Chondrocyte (in vitro differentiated cells): ENCODE measurements at places on chromosomes 3 and 15.
A peak's percentile ranks its signal among the peaks of the same experiment; 100 is the strongest.

DNA sequence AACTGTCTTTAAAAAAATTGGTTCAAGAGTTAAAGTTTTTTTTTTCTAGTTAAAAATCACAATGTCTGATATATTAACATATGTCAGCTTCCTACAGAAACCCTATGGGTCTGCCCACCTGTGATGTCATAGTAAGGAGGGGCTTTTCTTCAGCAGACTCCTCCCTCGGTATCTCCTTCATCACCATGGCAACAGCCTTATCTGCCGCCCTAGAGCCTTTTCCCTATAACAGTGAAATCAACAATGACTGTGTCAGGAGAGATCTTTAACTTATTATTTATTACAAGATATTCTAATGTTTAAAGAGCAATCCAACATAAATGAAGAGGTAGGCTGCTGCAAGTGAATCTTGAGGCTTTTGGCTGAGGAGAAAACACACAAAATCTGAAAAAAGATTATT is 138.7 kb downstream of the PEX5L start:
- no peaks in the 10 kb centered on the region for H3K4me1 ChIP-seq
- H3K36me3 ChIP-seq = no peaks in the 10 kb centered on the region
- H3K27me3 ChIP-seq = peaks cover 39% of the 10 kb centered on the region
- no peak overlapping the region for H3K27ac ChIP-seq
- no peak overlapping the region for H3K4me3 ChIP-seq

DNA sequence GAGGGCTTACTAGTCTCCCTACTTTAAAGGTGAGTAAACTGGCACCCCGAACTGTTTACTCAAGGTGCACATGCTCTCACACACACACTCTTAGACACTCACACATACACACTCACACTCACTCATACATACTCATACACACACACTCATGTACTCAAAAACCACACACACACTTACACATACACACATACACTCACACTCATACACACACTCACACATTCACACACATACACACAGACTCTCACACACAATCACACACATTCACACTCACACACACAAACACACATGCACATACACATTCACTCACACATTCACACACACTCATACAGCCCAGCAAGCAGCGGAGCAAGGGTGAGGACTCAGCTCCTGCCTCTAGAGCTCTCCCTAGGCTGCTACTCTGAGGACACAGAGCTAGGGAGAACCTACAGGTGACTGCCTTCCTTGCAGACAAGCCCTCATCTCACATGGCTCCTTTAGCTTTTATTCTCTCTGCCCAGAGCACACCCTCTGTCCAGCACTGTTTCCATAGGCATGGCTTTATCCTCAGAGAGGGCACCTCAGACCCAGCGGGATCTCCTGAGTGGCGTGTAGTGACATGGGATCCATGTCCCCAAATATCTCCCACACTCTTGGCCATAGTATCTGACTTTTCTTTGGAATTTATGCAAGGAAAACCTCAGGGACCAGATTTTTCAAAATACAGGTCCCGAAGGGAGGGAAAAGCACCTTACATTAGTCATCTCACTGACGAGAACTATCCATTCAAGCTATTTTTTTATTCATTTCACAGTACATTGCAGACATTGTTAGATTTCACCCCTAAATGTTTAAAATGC is 26.2 kb upstream of the ATG7 start:
- no peaks in the 10 kb centered on the region for H3K27me3 ChIP-seq
- H3K36me3 ChIP-seq = peaks cover 4% of the 10 kb centered on the region
- no peak overlapping the region for H3K4me3 ChIP-seq
- H3K27ac ChIP-seq = no peak overlapping the region
- no peak for DNase-seq
- H3K4me1 ChIP-seq = peaks cover 20% of the 10 kb centered on the region

DNA sequence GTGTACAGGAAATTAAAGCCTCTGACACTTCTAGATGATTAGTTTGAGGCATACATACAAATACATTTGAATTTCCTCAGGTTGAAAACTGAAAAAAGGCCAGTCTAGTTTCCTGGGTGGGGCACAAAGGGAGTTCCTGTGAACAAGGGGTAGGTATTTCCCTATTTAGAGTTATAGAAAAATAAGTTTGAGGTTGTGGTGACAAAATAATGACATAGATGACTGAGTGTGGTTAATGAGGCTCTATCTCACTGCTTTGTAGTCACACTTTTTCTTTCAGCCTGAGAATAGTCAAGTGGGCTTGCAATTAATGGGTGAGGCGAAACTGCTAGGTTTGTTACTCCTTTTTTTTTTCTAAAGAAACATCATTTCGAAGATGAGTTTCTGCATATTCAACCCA is 4.3 kb downstream of the SLCO3A1 start:
- H3K4me1 ChIP-seq = no peaks in the 10 kb centered on the region
- no peaks in the 10 kb centered on the region for H3K36me3 ChIP-seq
- H3K27ac ChIP-seq = no peak overlapping the region
- DNase-seq = no peak

DNA sequence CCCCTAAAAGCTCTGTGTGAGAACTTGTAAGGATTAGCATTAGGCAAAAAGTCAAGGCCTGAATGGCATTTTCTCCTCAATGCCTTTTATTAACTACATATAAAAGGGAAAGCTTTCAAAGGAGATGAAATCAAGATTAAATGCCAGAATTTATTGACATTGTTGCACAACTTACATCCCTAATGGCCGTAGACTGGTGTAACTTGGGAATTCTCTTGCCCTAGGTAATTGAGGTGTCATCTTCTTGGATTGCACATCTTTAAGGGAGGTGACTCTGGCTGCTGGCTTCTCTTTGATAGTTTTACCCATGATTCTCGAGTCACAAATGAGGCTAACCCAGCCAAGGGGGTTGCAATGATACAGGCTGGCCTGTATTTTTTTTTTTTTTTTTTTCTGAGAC is 249.1 kb downstream of the TBL1XR1 start:
- no peaks in the 10 kb centered on the region for H3K27me3 ChIP-seq
- DNase-seq = no peak
- no peak overlapping the region for H3K4me3 ChIP-seq
- no peak overlapping the region for H3K27ac ChIP-seq
- H3K36me3 ChIP-seq = no peaks in the 10 kb centered on the region

GRCh38 chr3:94336046-94336753 is 273.3 kb downstream of the NSUN3 start:
- peaks cover 13% of the 10 kb centered on the region for H3K27me3 ChIP-seq
- DNase-seq = no peak
- no peaks in the 10 kb centered on the region for H3K36me3 ChIP-seq
- no peak overlapping the region for H3K27ac ChIP-seq
- H3K4me3 ChIP-seq = no peak overlapping the region

DNA sequence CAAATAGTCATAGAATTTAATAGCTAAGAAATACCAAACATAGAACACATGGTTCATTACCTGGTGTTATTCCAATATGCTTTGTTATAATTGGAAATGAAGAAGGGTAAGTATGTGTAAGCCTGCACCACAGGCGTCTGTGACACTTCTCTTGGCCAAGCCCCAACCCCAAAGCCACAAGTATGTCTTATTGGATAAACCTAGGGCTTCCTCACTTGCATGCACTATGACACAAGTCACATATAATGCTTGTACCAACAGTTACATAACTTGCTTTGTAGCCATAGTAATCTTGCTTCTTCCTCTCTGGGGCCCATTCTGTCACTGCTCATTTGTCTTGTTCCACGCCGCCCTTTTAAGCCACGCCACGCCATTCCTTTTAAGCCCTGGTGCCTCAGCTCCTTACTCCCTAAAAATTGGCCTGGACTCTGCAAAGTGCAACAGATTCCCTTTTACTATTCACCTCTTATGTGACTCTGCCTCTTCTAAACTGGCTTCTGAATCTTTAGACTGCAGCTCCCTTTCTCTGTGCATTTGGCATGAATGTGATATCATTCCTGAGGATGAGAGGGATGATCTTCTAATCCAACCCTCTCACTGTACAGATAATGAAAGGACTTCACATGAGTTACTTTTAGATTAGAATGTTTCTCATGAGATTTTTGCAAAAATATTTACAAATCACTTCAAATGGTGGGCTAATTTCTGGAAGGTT is 48.1 kb upstream of the EPHA3 start:
- no peak overlapping the region for H3K27ac ChIP-seq
- H3K36me3 ChIP-seq = no peaks in the 10 kb centered on the region
- no peak overlapping the region for H3K4me3 ChIP-seq
- H3K27me3 ChIP-seq = no peaks in the 10 kb centered on the region
- peaks cover 6% of the 10 kb centered on the region for H3K4me1 ChIP-seq
- no peak for DNase-seq

- no peaks in the 10 kb centered on the region for H3K27me3 ChIP-seq
- H3K36me3 ChIP-seq = peaks cover 2% of the 10 kb centered on the region
- no peak overlapping the region for H3K4me3 ChIP-seq
- H3K27ac ChIP-seq = no peak overlapping the region
- DNase-seq = no peak
These were observed 6.7 kb downstream of the FAM162A start for GRCh38 chr3:122390665-122391064.

DNA sequence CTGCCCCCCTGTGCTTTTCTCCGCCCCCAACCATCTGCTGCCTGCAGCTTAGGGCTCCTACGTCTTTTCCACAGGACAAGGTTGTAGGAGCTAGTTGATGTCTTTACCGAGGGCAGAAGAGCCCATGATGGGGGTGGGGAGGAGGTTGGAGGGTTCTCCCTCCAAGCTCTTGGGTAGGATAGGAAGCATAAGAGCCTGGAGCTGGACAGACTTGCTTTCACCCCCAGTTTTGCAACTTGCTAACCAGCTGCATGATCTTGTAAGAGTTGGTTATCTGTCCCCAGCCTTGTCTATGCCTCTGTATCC is 856 bp downstream of the ABCF3 start:
- no peaks in the 10 kb centered on the region for H3K27me3 ChIP-seq
- H3K4me3 ChIP-seq = peak overlapping the region; percentile 95
- H3K27ac ChIP-seq = peak overlapping the region; percentile 99
- H3K36me3 ChIP-seq = peaks cover 42% of the 10 kb centered on the region

- H3K27me3 ChIP-seq = no peaks in the 10 kb centered on the region
- DNase-seq = no peak
- no peak overlapping the region for H3K4me3 ChIP-seq
- peaks cover 84% of the 10 kb centered on the region for H3K4me1 ChIP-seq
- peaks cover 48% of the 10 kb centered on the region for H3K36me3 ChIP-seq
These were observed 59.6 kb downstream of the ITGA11 start for GRCh38 chr15:68372291-68372811.

DNA sequence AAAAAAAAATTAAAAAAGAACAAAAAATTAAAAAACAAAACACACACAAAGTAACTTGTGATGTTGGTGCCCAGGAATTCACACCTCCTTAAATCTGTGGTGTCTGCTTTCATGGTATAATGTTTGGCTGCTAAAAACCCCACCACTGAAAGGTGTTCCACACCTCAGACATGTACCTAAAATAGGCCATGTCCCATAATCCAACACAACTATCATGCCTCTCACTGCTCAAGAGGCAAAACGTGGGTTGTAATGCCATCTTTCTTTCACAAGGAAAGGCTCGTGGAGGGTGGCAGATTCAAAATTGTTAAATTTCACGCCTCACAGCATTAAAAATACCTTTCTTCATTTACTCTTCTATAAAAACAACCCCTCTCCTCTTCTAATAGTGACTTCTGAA is 29.5 kb downstream of the MKRN2 start:
- no peak for DNase-seq
- peaks cover 11% of the 10 kb centered on the region for H3K4me1 ChIP-seq
- peaks cover 29% of the 10 kb centered on the region for H3K36me3 ChIP-seq
- no peak overlapping the region for H3K4me3 ChIP-seq

DNA sequence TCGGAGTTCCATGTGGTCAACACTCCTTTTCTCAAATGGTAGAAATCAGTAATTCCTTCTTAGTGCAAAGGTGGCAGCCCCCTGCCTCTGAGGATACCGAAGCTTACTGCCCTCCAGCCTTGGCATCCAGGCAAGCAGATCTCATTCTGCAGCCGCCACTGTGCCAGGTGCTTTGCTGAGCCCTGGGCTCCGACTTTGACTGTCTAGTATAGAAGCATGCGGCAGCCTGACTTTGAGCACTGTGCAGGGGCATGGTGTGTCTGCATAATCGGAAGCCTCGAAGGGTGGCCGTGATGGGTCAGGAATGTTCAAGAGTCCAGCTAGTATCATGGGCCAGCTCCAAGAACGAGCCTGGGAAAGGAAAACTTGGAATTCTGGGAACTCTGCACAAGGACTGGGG is 39.7 kb downstream of the ABTB1 start:
- H3K4me3 ChIP-seq = no peak overlapping the region
- H3K27ac ChIP-seq = no peak overlapping the region
- H3K4me1 ChIP-seq = peaks cover 29% of the 10 kb centered on the region
- no peak for DNase-seq

- H3K4me3 ChIP-seq = no peak overlapping the region
- peaks cover 25% of the 10 kb centered on the region for H3K4me1 ChIP-seq
- H3K27ac ChIP-seq = peak overlapping the region; percentile 12
- no peak for DNase-seq
These were observed 2.0 kb downstream of the TM2D3 start for GRCh38 chr15:101650145-101650544.

GRCh38 chr3:53137835-53138446 is 7.7 kb upstream of the RFT1 start:
- H3K4me3 ChIP-seq = no peak overlapping the region
- H3K27ac ChIP-seq = no peak overlapping the region
- H3K36me3 ChIP-seq = no peaks in the 10 kb centered on the region
- peaks cover 17% of the 10 kb centered on the region for H3K4me1 ChIP-seq

DNA sequence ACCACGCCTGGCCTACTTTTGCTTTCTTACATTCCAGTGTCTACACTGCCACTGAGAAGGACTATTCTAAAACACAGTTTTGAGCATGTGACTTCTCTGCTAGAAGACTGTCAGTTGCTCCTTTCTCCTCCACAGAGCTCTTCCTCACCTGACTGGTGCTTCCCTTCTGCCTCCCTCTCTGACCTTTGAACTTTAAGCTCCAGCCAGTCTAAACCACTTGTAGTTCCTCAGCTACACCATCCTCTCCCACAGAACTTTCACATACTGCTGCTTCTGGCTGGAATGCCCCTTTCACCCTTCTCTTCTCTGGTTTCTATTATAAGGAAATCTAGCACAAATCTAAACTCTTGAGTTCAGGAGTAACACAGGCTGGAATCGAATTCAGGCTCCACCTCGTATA is 9.1 kb downstream of the NCEH1 start:
- peaks cover 11% of the 10 kb centered on the region for H3K4me1 ChIP-seq
- no peak overlapping the region for H3K4me3 ChIP-seq
- no peak for DNase-seq

- no peak for DNase-seq
- H3K27ac ChIP-seq = no peak overlapping the region
- peak overlapping the region; percentile 39 for H3K4me3 ChIP-seq
- H3K4me1 ChIP-seq = peaks cover 60% of the 10 kb centered on the region
- H3K36me3 ChIP-seq = peaks cover 10% of the 10 kb centered on the region
These were observed 1.1 kb upstream of the MAGEF1 start for GRCh38 chr3:184713040-184713355.

DNA sequence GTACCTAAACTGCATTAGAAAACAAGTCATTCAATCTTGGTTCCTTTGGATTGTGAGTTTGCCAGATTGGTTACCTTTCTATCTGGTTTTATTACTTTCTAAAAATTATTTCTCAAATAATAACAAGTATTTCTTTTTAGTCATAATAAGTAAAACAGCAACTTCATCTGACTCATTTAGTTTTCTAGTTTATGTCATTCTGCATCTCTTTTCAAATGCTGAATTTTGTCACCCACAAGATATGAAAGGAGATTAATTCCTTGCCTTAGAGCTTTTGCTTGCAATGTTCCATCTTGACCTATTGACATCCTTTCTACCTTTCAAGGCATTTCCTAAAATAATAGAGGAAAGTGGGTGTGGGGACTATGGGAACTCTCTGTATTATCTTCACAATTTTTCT is 253.6 kb upstream of the PEX5L start:
- H3K4me3 ChIP-seq = no peak overlapping the region
- DNase-seq = no peak
- no peak overlapping the region for H3K27ac ChIP-seq
- H3K27me3 ChIP-seq = peaks cover 6% of the 10 kb centered on the region
